GOT3 (cell line): ENCODE measurements at places on chromosomes 3 and 15.
A peak's percentile ranks its signal among the peaks of the same experiment; 100 is the strongest.

GRCh38 chr3:114566767-114567166, 272.9 kb downstream of the TIGIT start:
- DNase-seq: no peak

- no peak for DNase-seq
These were observed 43.8 kb downstream of the ALDH1L1 start for GRCh38 chr3:126136428-126137220.

GRCh38 chr3:181363231-181363630, 348.5 kb upstream of the SOX2 start:
- no peak for DNase-seq

GRCh38 chr3:150764967-150765366, 2.0 kb upstream of the SIAH2 start:
- no peak for DNase-seq

GRCh38 chr3:60720736-60721135, 530.5 kb downstream of the FHIT start:
- no peak for DNase-seq

GRCh38 chr15:68609629-68610028, 30.8 kb downstream of the CORO2B start:
- peak; percentile 36 for DNase-seq

DNA sequence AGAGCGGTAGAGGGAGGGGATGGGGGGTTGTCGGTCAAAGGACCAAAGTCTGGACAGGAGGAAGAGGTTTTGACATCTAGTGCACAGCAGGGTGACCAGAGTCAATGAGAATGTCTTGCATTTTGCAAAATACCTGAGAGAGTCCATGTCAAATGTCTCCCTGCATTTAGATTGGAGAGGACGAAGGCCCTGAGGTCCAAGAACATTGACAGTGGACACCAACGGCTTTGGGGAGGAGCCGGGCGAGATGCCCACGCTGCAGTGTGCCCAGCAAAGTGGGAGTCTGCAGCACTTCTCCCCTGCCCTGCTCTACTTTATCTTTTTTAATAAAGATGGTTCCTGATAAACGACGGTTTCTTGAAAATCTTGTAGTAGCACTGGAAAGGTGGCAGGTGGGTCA, 67.4 kb upstream of the TAMM41 start:
- DNase-seq: no peak

GRCh38 chr15:75054172-75054897, 30.9 kb downstream of the PPCDC start:
- DNase-seq: no peak

DNA sequence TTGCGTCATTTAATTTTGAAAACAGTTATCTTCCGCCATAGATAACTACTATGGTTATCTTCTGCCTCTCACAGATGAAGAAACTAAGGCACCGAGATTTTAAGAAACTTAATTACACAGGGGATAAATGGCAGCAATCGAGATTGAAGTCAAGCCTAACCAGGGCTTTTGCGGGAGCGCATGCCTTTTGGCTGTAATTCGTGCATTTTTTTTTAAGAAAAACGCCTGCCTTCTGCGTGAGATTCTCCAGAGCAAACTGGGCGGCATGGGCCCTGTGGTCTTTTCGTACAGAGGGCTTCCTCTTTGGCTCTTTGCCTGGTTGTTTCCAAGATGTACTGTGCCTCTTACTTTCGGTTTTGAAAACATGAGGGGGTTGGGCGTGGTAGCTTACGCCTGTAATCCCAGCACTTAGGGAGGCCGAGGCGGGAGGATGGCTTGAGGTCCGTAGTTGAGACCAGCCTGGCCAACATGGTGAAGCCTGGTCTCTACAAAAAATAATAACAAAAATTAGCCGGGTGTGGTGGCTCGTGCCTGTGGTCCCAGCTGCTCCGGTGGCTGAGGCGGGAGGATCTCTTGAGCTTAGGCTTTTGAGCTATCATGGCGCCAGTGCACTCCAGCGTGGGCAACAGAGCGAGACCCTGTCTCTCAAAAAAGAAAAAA, 1.2 kb downstream of the B2M start:
- DNase-seq: no peak

- DNase-seq: no peak
These were observed 35.3 kb upstream of the PLSCR2 start for GRCh38 chr3:146504498-146505197.

DNA sequence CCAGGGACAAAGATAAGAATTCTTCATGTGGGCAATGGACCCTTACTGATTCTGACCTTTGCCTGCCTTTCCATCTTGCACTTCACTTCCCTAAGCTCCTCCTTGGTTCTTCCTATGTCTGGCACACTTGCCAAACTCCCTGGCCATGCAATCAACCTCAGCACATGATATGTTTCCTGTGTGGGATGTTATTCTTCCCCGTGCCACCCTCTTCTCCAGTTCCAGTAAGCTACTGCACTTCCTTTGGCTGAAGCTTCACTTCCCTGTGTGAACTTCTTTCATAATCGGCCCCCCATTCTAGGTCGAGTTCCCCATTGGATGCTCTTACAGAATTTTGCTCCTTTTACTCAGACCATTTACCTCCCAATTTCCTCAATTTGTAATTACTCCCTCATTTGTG, 10.7 kb upstream of the TASOR start:
- no peak for DNase-seq

- DNase-seq: no peak
These were observed 297.8 kb downstream of the SATB1 start for GRCh38 chr3:18127174-18127858.

DNA sequence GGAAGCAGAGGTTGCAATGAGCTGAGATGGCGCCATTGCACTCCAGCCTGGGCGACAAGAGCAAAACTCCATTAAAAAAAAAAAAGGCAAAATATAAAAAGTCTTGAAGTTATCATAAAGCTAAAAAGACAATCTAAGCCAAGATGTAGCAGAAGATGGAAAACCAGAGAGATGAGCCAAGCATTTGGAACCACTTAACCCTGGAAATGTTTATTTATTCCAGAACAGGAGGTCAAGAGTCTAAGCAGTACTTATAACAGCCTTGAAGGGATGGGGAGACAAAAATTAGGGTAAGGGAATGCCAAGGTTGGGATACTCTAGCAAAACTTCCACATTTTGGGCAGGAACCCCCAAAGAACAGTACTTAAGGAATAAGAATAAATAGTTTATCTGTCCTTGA, 30.1 kb downstream of the FAIM start:
- DNase-seq: no peak

DNA sequence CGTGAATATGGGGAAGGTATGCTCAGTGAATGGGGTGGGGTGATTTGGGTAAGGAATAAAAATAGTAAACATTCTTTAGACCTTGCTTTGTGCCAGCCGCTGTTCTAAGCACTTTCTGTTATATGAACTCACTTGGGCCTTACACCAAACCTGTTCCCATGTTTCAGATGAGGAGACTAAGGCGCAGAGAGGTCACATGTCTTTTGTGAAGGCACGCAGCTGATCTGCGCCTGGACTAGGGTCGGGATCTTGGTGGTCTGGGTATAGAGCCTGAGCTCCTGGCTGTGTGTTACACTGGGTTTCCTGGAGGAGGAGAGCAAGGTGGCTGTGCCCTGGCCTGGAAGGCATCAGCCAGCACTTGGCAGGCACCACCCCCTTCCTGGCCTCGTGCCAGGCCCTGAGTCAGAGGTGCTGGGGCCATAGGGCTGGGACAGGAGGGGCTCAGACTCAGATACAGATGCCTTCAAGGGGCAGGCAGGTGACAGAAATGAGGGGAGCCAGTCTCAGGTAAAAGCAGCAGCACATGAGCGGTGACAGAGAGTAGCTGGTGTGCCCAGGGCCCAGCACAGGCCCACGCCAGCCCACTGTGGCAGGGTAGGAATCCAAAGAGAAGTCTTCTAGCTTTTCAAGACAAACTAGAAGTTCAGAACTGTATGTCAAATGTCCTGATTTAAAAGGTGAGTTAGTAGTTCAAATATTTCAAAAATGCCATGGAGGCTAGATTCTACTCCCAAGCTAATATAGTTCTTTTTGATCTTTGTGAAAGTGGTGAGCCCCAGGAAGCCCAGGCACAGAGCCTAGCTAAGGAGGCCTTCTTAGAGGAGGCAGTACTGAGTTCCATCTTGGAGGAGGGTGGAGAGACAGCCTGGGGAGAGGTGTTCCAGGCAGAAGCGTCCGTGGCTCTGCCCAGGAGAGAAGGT, 83.1 kb downstream of the DNAJB8 start:
- peak; percentile 31 for DNase-seq

DNA sequence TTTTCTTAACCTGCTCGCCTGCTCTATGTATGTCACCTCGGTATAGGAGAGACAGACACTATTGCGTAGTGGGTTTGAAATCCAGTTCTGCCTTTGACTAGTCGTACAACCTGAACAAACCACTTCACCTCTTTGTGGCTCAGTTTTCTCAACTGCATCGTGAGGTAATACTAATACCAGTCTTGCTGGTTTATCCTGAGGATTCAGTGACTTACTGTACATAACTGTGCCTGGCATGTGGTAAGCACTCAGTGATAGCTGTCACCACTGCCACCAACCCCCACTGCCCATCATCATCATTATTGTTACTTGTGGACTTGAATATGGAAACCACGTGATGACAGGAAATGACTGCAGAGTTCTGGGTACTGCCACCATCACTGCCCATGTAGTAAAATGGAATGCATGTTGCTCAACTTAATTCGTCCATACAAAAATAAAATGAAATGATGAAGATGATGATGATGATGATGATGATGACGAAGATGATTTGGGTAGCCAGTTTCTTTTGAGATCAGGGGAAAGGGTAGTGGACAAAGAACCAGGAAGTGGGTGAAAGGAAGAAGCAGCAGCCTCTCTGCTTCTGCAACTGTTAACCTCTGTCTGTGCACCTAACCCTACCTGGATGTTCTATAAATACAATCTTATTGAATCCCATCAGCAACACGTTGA, 228.1 kb downstream of the FEZF2 start:
- DNase-seq: no peak

GRCh38 chr3:177725165-177725564, 527.9 kb upstream of the TBL1XR1 start:
- no peak for DNase-seq

DNA sequence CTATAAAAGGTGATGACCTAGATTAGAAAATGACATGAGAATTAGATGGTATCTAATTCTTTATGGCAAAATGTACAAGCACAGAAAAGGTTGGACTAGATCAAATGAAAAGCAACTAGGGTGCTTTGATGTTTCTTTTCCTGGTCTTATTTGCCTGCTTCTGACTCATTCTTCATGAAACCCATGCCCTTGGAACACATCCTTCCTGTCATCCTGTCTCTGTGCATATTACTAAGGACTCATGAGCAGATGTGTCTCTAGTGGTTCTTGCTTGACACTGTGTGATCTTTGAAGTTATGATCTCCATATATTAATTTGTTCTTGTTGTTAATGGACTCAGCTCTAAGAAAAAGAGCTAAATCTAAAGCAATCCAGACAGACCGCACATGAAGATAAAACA, 314.0 kb downstream of the ERC2 start:
- DNase-seq: no peak

DNA sequence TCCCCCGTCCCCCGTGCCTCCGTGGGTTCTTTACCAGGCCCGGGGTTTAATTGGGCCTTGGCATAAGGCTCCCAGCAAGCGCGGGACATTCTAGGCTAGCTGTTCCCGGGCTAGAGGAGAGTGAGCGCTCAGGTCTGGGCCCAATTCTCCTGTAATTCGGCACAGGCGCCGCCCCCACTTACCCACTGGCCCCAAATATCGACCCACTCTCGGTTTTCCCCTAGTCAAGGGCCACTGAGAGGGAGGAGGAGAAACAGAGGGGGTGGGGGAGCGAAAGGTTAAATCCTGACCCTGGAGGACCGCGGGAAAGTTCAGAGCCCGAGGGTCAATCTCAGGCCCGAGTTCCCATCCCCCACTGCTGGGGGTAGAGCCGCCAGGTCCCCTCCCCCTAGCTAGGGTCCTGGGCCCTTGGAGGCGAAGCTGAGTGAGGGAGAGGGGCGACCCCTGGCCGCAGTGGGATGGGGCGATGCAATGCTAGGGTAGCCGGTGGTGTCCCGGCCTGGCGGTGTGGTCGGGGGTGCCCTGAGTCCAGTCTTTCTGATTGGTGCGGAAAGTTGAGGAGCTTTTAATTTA, 8.5 kb upstream of the ONECUT1 start:
- DNase-seq: no peak

- no peak for DNase-seq
These were observed 251.0 kb upstream of the MCTP2 start for GRCh38 chr15:93980261-93980911.

DNA sequence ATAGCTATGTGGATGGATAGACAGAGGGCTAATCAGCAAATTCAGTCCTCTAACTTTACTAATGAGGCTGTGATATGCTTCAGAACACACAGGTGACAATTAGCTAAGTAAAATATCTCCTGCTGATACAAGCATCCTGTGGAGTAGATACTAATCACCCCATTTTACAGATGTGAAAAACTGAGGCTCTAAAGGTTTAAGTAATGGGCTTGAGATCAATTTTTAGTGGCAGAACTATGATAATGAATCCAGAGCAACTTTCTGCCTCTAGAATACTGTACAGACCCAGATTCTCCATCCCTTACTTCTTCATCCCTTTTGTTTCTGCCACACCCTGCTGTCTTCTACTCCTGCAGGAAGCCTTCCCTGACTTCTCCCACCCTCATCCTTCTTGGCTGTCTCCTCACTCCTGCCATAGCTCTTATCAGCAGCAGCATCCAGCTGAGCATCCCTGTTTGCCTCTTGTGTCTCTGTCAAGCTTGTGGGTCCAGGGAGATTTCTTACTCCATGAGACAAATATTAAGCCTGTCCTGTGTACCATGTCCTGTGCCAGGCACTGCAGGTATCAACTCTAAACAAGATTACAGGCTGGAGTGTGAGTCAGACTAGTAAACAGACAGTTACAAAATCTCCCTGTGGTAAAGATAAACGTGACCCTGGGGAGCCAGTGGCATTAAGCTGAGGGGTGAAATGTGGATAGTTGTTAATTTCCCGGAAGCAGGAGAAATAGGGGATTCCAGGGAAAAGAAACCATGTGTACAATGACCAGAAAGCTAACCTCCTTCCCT, 39.2 kb downstream of the SLC6A11 start:
- DNase-seq: no peak

- no peak for DNase-seq
These were observed 45.0 kb downstream of the FAIM start for GRCh38 chr3:138653567-138653966.

DNA sequence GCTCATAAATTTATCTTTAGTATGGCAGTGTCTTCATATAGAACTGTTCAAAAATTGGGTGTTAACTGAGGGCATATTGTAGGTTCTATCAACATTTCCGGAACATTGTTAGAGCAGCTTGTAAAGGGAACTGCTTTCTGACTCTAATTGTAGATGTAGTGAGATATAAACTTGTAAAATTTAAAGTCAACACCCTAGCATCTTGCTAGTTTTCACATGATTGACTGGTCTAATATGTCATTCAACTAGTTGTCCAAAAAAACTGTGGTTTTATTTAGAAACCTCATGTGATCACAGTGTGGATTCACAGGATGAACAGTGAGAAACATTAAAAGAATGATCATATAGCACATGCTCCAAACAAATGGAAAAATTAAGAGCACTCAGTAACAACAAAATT, 607.4 kb downstream of the ROBO1 start:
- DNase-seq: no peak

DNA sequence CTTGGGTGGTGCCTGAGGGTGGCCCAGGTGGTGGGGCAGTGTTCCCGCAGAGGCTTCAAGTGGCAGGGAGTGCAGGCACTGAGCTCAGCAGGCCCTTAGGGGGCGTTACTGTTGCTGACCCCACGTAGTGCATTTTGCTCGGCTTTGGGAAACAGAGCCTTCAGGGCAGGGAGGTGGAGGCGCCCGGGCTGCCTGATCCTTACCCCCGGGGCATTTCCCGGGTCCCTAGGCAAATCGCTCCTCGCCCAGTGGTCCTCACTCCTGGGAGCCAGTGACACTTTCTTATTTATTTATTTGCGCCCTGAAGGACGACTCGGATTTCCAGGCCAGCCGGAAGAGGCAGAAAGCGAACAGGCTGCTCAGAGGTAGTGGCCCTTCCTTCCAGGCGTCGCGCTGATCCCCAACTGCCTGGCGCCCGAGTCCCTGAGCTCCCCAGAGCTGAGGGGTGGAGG, 10.1 kb upstream of the FOXB1 start:
- DNase-seq: no peak
